ENCODE measurements at places on chromosomes 5 and 9.

- no peak overlapping the region for H3K4me3 ChIP-seq
- H3K4me1 ChIP-seq, result peaks cover 6% of the 10 kb centered on the region
- DNase-seq, result no peak
- H3K36me3 ChIP-seq, result no peaks in the 10 kb centered on the region
Measured at GRCh38 chr9:91951944-91952520, 2.0 kb upstream of the ROR2 start.

- no peaks in the 10 kb centered on the region for H3K36me3 ChIP-seq
- no peak for DNase-seq
- H3K27me3 ChIP-seq, result no peaks in the 10 kb centered on the region
- no peaks in the 10 kb centered on the region for H3K4me1 ChIP-seq
- no peak overlapping the region for H3K4me3 ChIP-seq
Measured at GRCh38 chr9:108800632-108801099, 55.1 kb downstream of the ACTL7B start.

GRCh38 chr9:2727374-2727773, 10.1 kb downstream of the KCNV2 start:
- DNase-seq, result no peak
- H3K4me1 ChIP-seq, result peaks cover 21% of the 10 kb centered on the region
- no peak overlapping the region for H3K4me3 ChIP-seq
- no peak overlapping the region for H3K27ac ChIP-seq

- H3K4me3 ChIP-seq, result no peak overlapping the region
- peak overlapping the region; percentile 61 for H3K27ac ChIP-seq
- H3K27me3 ChIP-seq, result no peaks in the 10 kb centered on the region
Measured at GRCh38 chr5:111744455-111744854, 12.5 kb downstream of the NREP start.

- no peaks in the 10 kb centered on the region for H3K4me1 ChIP-seq
- peaks cover 2% of the 10 kb centered on the region for H3K27me3 ChIP-seq
- H3K4me3 ChIP-seq, result no peak overlapping the region
- no peak for DNase-seq
- no peak overlapping the region for H3K27ac ChIP-seq
- no peaks in the 10 kb centered on the region for H3K36me3 ChIP-seq
Measured at GRCh38 chr9:37676411-37676830, 25.7 kb downstream of the FRMPD1 start.

DNA sequence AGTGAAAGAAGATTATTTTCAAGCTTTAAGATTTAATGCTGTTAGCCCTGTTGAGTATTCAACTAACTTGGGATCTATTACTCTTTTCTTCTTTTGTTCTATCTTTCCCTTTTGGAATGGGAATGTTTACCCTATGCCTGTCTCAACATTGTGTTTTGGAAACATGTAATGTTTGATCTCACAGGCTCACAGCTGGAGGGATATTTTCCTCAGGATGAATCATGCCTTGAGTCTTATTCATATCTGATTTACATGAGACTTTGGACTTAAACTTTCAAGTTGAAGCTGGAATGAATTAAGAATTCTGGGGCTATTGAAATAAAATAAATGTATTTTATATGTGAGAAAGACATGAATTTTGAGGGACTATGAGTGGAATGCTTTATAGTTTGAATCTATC, 607.8 kb upstream of the PTGER4 start:
- peak; percentile 30 for DNase-seq
- no peak overlapping the region for H3K27ac ChIP-seq
- H3K36me3 ChIP-seq, result no peaks in the 10 kb centered on the region
- H3K4me3 ChIP-seq, result no peak overlapping the region
- H3K27me3 ChIP-seq, result no peaks in the 10 kb centered on the region

DNA sequence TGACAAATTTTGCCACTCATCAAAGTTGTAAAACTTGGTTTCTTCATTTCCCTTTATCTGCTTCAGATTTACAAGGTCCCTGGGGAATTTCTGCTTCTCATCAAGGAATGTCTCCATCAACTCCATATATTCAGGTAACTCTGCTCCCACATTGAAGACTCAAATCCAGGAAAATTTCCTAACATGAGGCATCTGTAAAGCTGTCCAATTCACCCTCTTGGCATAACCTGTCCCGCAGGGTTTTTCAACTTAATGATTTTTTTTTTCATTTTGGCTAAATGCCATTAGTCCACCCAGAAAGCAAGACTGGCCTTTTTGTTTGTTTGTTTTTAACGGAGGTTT, 50.2 kb upstream of the SLC30A5 start:
- H3K27me3 ChIP-seq, result no peaks in the 10 kb centered on the region
- H3K4me3 ChIP-seq, result no peak overlapping the region
- H3K36me3 ChIP-seq, result no peaks in the 10 kb centered on the region
- no peak overlapping the region for H3K27ac ChIP-seq
- DNase-seq, result no peak

DNA sequence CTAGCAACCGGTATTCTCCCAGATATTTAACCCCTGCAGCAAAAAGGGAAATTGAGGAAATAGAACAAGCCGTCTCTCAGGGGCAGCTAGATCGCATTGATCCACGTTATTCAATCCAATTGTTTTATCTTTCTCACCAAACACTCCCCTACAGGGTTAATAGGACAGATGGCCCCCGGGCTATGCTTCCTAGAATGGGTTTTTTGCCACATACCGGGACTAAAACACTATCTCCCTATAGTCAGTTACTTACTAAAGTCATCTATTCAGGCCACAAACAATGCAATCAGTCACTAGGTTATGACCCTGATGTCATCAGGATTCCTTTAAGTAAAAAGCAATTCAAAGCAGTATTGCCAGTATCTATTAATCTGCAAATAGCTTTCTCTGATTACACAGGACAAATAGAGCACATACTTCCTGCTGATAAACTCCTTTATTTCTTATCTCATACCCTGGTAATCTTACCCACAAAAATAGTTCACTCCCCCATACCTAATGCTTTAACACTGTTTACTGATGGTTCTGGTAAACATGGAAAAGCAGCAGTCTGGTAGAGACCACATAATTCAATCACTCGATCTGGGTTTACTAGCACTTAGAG, 159.0 kb downstream of the CPLANE1 start:
- H3K27ac ChIP-seq, result no peak overlapping the region
- DNase-seq, result peak; percentile 61
- H3K36me3 ChIP-seq, result no peaks in the 10 kb centered on the region
- H3K27me3 ChIP-seq, result no peaks in the 10 kb centered on the region
- H3K4me3 ChIP-seq, result no peak overlapping the region

DNA sequence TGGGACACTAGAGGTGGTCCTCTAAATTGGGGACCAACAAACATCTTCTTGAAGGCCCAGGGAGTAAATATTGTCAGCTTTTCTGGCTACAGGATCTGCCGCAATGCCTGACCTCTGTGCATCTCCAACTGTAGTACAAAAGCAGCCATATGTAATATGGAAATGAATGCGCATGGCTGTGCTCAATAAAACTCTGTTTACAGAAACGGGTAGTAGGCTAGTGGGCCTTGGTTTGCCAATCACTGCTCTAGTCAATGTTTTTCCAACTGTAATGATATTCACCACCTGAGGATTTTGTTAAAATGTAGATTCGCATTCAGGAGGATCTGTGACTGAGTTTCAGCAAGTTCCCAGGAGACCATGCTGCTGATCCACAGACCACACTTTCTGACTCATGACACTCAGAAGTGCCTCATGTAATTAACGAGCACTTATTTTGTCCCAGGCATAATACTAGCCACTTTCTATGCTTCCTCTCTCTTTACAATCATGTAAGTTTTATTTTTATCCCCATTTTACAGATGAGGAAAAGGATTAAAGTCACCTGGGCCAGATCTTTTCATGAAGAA, 96.9 kb downstream of the MED27 start:
- DNase-seq, result no peak
- no peaks in the 10 kb centered on the region for H3K27me3 ChIP-seq
- no peak overlapping the region for H3K4me3 ChIP-seq
- no peak overlapping the region for H3K27ac ChIP-seq

DNA sequence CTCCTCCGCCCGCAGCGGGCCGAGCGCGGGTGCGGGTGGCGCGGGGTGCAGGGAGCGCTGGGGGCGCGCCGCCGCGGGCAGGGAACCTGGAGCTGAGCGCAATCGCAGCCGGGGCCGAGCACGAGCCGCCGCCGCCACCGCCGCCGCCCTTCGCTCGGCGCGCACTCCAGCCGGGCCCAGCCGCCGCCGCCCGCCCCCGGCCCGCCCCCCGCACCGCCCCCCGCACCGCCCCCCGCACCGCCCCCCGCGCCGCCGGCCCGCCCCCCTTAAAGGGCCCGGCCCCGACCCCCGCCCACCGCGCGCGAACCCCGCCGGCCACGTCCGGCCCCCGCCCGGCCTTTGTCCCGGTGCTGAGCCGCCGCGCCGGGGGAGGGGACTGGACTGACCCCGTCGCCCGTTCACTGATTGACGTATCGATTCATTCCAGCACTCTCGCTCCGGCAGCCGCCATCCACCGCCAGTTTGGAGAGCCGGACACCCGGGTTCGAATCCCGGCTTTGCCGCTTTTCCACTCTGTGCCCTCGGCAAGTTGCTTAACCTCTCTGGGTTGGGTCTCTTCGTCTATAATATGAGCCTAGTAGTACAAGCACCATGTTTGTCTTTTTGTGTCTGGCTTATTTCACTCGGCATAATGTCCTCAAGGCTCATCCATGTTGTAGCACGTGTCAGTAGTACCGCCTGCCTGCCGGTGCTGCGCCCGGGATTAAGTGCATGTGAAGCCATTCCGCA, at the start of gene SH3PXD2B:
TSS of gene SH3PXD2B (minus strand) at position 168 of the 729 bp plus-strand sequence. CDS start 173 bp downstream, outside the sequence.
- peak within 1 kb of the TSS; percentile 94 for H3K4me3 ChIP-seq
- peak within 1 kb of the TSS; percentile 86 for H3K27ac ChIP-seq
- H3K4me1 ChIP-seq, result peaks cover 32% of the 10 kb centered on the region
- peak; percentile 75 for DNase-seq

DNA sequence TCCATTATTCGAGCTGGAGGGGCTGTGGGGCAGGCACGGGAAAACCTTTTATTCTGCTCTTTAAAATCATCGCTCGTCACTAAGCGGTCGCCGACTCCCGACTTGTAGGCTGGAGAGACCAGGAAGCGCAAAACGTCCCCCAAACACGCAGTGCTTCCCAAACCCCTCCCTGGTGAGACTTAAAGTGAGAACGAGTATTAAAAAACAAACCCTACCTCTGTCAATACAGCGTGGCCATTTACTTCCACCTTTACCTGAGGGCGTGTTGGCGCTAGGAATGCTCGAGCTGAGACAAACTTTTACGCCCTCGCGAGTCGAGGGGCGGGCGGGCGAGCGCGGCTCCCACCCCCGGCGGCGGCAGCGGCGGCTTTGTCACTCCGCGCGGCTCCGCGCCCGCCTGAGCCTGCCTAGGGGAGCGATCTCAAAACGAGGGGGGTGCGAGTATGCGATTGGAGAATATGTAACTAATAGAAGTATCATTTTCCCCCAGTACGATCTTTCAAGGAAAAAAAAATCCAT, at the start of gene NR2F1-AS1:
TSS of gene NR2F1-AS1 (minus strand) at position 293 of the 519 bp plus-strand sequence.
- no peak for DNase-seq
- peaks cover 12% of the 10 kb centered on the region for H3K4me1 ChIP-seq
- H3K36me3 ChIP-seq, result no peaks in the 10 kb centered on the region
- H3K4me3 ChIP-seq, result peak within 1 kb of the TSS; percentile 20
- H3K27me3 ChIP-seq, result peaks cover 71% of the 10 kb centered on the region

DNA sequence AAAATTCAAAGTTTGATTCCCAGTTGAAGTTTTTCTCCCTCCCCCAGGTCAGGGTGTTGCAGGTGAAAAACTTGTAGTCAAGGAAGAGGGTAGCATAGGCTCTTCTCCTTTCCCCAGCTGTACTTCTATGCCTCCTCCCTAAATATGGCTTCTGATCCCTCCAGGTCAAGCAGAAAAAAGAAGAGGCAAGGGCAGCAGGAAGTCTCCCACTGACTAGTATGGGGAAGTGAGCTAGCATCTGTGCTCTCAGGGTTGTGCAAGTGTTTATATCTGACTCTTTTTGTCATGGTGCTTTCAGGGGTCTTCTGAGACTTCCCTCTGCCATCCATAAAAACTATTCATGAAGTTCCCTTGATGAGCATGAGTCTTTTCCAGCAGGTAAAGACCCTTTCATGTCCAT, 76.0 kb downstream of the ATPSCKMT start:
- no peak overlapping the region for H3K4me3 ChIP-seq
- no peaks in the 10 kb centered on the region for H3K4me1 ChIP-seq
- no peak for DNase-seq
- H3K27ac ChIP-seq, result no peak overlapping the region
- H3K27me3 ChIP-seq, result no peaks in the 10 kb centered on the region
- H3K36me3 ChIP-seq, result no peaks in the 10 kb centered on the region

DNA sequence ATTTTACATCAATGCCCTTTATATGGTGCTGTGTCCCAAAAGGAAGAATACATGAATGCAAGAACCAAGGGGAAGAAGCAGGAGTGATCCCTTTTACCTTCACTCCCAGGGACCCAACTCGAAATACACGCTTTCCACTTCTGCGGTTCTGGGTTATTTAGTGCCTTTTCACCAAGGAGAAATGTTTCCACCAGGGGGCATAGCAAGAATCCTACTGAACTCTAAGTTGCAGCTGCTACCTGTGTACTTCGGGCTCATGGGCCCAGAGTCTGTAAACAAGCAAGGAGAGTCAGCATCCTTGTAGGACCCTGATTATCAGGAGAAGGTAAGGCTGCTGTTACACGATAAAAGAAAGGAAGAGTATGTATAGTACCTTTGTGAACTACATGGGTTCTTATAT, 45.7 kb downstream of the DPYSL3 start:
- H3K36me3 ChIP-seq, result no peaks in the 10 kb centered on the region
- H3K4me3 ChIP-seq, result no peak overlapping the region
- H3K27ac ChIP-seq, result no peak overlapping the region

DNA sequence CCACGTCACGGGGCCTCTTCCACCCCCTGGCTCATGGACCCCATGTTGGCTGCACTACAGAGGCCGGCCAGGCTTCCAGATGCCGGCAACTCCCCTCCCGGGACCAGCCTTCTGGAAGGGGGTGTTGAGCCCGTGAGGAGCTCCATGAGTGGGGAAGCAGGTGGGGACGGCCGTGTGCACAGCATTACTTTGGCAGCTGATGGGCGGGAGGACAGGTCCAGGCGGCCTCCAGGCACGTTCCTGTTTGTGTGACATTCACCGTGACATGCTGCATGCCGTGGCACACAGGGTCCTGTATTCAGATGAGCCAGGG, 29.1 kb upstream of the ABO start:
- DNase-seq, result no peak
- H3K27ac ChIP-seq, result no peak overlapping the region
- no peaks in the 10 kb centered on the region for H3K27me3 ChIP-seq
- H3K36me3 ChIP-seq, result no peaks in the 10 kb centered on the region
- H3K4me3 ChIP-seq, result no peak overlapping the region

DNA sequence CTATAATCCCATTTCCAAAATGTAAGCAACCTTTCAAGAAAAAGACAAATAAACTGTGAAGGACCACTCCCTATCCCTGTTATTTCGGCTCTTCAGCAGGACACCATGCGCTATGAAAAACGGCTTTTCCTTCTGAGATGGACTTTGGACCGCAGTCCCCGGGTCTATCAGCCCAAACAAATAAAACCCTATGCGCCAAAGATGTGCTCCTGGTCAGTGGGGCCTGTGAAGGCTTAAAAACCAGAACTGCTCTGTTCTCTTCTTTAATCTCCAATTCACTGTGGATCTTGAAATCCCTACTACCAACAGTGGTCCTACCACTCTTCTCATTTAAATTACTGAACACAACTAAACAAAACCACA, 33.3 kb downstream of the RAPGEF1 start:
- no peaks in the 10 kb centered on the region for H3K27me3 ChIP-seq
- no peak overlapping the region for H3K4me3 ChIP-seq
- peaks cover 33% of the 10 kb centered on the region for H3K4me1 ChIP-seq
- H3K36me3 ChIP-seq, result no peaks in the 10 kb centered on the region
- no peak for DNase-seq

Measured in trophoblast cell (in vitro differentiated cells and primary cell).